ENCODE measurements at places on chromosomes 3 and 15. TPM values are rescaled to one million over a fixed set of nuclear protein-coding genes. Genes with fewer than 3 reads are reported as not detected.

The KAT2B gene
- 15.9 TPM for total RNA-seq

DNA sequence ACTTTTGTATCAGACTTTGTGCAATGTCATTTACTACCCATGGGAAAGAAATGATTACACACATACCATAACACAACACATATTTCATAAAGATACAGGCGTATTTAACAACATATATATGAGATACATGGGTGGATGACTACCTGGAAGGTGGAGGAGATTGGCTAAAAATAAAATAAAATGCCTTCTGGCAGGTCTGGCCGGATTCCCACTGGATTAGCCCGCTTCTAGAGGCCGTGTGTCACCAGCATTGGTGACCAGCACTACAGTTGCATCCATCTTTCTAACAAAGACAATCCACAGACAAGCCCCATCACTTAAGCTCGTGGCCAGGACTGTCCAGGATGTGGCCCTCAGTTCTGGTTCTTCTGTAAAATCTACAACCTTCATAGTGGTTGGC, 21.0 kb upstream of the SEC22A start:
- no peak for DNase-seq

- DNase-seq: no peak
Measured at GRCh38 chr3:120798346-120798745, 55.8 kb downstream of the GTF2E1 start.

DNA sequence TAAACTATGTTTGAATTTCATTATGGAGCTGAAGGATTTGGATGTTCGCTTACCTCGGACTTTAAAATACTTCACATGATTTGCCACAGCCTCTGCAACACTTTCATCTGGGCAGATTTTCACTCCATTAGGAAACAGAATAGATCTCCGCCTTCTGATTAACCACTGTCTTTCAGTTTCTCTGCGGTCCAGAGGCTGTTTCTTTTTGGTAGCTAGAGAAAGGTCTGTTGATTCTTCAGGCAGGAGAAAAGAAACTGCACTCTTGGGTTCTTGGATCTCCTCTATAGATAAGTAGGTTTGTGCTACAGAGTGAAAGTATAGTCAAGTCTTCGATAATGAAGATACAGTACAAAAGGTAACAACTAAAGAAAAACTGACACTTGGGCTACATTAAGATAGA, 844 bp downstream of the IMPG2 start:
- no peak for DNase-seq

DNA sequence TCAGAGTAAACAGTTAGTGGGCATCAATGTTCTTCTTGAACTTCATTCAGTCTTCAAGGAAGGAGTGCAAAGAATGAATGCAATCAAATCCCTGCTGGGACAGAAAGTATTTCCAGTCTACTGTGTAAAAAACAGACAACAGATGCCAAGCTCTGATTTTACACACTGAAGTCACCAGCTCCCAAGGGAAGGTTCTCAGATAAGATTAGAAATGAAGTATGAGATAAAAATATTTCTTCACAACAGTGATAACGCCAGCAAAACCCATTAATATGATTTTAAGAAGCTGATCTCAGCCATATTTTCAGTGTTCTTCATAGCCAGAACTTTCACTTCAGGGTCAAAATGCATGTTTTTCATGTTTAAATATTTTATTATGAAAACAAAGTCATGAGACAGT, 265.6 kb downstream of the CTNNB1 start:
- no peak for DNase-seq
